ENCODE measurements at places on chromosomes 4 and X.

DNA sequence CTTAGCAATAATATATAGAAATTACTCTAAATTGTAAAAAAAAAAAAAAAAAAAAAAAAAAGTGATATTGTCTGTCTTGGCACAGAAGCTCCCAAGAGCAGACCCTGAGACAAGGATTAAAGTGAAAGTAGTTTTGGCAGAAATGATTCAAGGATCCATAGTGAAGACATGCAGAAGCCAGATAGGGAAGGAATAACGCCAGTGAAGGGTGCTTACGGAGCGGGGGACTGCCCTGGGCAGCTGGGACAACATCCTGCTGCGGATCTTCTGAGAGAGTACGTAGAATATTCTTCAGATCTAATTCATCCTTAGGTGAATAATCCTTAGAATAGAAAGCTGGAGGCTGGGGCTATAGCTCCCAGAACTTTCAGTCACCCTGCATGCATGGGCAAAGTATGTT is 39.8 kb downstream of the ARHGAP24 start:
- no peak for DNase-seq

DNA sequence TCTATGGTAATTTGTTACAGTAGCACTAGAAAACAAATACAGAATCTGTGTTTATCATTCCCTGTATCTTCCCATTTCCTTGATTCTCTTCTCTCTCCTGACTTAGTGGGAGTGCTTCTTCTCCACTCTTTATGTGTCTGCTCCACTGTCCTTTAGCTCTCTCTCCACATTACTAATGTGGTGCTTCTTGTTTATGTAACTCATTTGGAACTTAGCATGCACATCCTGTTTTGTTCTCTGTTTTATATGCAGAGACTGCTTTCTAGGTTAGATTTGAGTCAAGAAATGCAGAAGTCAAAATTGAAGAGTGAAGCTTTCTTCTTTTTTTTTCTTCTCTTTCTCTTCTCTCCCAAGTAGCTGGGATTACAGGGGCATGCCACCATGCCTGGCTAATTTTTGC is 25.9 kb downstream of the ADH1A start:
- DNase-seq = no peak

DNA sequence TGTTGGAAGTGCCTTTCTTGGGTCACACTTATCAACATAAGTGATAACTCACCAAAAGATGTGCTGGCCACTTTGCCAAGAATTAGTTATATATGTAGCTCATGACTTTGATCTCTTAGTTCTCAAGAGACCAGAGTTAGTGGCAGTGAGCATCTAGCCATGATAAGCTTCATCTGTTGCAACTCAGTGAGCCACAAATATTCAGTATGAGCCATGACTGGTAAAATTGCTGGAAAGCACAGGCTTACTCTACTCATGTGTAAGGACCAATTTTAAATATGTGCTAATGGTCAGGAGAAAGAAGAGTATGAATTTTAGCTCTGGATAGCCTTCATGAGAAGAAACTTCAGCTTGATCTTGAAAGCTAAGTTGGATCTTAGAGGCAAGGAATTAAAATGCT is 59.4 kb upstream of the TLL1 start:
- no peak for DNase-seq

DNA sequence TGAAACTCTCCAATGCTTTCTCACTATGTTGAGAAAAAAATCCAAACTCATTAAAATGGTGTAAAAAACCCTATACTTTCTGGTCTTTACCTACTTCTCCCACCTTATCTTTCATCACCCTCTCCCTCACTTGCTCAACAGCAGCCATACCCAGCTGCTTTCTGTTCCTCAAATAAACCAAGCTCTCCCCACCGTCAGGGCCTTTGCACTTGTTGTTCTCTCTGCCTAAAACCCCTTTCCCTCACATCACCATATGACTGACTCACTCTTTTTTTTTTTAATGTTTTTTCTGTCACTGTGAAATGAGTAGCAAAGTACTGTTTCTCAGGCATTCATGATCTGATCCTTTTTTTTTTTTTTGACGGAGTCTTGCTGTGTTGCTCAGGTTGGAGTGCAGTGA is 122.3 kb upstream of the TMEM164 start:
- no peak for DNase-seq

Data from Kasumi-1 (cell line).